ENCODE measurements at places on chromosomes 16 and 17. TPM values are rescaled to one million over a fixed set of nuclear protein-coding genes. Genes with fewer than 3 reads are reported as not detected.
A peak's percentile ranks its signal among the peaks of the same experiment; 100 is the strongest.

HOXB6 gene
- total RNA-seq = not detected

CRHR1 gene
- total RNA-seq = not detected

DNA sequence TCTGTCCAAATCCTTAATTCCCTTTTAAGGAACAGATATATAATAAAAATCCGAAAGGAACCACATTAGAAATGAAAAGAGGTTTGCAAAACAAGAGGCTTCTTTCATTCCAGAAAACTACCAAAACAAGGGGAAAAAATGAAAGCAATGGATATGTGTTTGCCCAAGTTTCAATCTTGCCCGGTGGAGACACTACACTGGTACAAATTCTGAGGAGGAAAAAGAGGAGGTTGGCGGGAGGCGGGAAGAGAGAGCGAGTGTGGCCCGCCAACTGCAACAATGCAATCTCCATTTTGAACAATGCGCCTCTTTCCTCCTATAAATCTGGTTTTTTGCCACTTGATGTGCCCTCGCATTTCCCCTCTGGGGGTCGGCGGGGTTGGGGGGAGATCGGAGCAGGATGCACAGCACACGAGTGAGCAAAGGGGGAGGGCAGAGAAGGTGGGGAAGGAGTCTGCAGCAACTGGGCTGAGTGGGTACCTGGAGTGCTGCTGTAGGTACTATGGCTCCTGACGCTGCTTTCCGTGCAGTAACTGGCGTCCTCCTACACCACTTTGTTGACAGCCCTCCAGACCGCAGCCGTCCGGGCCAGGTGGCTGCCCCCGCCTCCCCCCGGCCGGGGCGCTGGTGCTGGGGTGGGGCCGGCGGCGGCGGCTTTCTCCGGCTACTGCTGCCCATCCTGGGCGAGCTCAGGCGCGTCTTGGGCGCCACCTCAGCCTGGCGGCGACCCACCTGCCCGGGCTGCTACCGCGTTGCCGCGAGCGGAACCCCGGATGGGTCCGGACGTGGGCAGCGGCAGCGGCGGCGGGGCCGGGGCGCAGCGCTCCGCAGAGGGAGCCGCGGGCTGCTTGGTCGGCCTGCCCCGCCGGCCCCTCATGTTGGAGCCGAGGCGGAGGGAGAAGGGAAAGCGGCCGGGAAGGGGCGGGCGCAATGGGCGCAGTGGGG lies 93.8 kb upstream of the PLEKHM1 start:
- H3K27me3 ChIP-seq = no peaks in the 10 kb centered on the region
- H3K4me1 ChIP-seq = peaks cover 25% of the 10 kb centered on the region
- H3K36me3 ChIP-seq = peaks cover 9% of the 10 kb centered on the region
- H3K4me3 ChIP-seq = peak overlapping the region; percentile 96

DNA sequence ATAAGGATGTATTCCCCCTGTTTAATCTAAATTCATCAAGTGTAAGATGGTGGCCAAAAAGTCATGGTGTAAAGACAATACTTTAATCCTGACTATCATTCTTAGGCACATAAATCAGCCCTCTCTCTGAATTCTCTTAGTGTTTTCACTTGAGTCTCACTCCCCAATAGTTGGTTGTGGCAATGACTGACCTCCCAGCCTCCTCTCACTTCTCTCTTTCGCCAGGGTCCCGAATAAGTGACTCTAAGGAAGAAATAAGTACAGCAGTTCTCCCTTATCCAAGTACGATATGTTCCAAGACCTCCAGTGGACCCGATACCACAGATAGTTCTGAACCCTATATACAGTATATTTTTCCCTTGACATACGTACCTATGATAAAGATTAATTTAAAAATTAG lies 335.3 kb downstream of the MAF start:
- peaks cover 4% of the 10 kb centered on the region for H3K4me1 ChIP-seq
- H3K4me3 ChIP-seq = no peak overlapping the region
- H3K27me3 ChIP-seq = peaks cover 4% of the 10 kb centered on the region
- no peak overlapping the region for H3K27ac ChIP-seq
- DNase-seq = no peak
- no peaks in the 10 kb centered on the region for H3K36me3 ChIP-seq

- H3K4me3 ChIP-seq = no peak overlapping the region
- H3K4me1 ChIP-seq = peaks cover 9% of the 10 kb centered on the region
- H3K27ac ChIP-seq = no peak overlapping the region
- peaks cover 11% of the 10 kb centered on the region for H3K36me3 ChIP-seq
- H3K27me3 ChIP-seq = no peaks in the 10 kb centered on the region
Observed at GRCh38 chr17:75662511-75662910, 4.4 kb downstream of the RECQL5 start.

All from osteocyte (in vitro differentiated cells).